ENCODE measurements at places on chromosomes 16 and 17. TPM values are rescaled to one million over a fixed set of nuclear protein-coding genes. Genes with fewer than 3 reads are reported as not detected.

PRAC2 gene
- not detected for total RNA-seq

TAT gene
- total RNA-seq: 0.13 TPM

NRN1L gene
- 1.6 TPM for total RNA-seq

C1QTNF8 gene
- not detected for total RNA-seq

SHCBP1 gene
- total RNA-seq: 1.9 TPM

CCL18 gene
- 58.8 TPM for total RNA-seq

All from sciatic nerve (tissue), 2 donors.